ENCODE measurements at places on chromosomes 7 and 10.

GRCh38 chr7:55465691-55466090, 100.6 kb downstream of the LANCL2 start:
- no peak for DNase-seq

GRCh38 chr7:114086914-114087652, 168.3 kb upstream of the PPP1R3A start:
- no peak for DNase-seq

DNA sequence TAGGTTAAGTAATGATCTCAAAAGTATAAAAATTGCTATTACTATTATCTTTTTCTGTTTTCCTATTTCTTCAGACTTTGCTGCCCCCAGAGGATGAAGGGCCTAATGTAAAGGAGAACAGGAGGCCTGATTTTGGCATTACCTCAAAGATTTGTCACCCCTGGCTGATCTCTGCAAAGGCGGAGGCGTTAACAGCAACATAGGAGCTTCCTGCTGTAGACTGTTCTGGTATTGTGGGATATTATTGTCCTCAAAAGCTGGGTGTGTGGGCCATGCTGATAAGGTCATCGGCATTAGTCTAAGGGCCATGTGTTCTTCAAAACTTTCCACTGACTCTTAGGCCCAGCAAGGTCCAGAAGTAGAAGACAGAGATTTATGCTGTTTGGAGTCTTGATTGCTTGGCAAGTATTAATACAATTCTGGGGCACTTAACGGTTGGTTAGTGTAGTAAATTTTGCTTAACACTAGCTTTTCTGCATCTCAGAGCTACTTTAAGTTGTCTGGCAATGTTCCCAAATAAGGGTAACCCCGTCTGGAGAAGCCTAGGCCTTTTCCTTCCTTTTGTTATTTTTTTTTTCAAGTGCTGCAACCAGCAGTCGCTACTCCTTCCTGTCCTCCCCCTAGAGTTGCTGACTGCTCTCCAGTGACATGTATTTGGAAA, 14.0 kb upstream of the ENTPD1 start:
- DNase-seq = no peak

GRCh38 chr7:1238450-1238882, 5.8 kb downstream of the UNCX start:
- DNase-seq = no peak

DNA sequence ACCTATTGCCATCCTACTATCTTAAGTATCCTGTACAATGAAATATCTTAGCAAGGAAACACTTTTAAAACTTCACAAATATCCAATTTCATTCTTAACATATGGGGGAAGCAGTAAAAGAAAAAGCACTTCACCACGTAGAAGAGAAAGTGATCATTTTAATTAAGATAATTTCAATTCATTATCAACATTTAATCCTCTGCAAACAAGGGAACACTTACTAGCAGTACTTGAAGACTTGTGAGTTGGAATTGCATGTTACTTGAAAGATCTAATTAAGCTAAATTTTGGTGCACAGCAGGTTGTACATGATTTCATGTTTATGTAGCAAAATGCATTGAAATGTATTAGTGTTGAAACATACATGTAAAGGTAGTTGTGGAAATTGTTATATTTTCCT, 20.8 kb upstream of the CCAR1 start:
- no peak for DNase-seq

DNA sequence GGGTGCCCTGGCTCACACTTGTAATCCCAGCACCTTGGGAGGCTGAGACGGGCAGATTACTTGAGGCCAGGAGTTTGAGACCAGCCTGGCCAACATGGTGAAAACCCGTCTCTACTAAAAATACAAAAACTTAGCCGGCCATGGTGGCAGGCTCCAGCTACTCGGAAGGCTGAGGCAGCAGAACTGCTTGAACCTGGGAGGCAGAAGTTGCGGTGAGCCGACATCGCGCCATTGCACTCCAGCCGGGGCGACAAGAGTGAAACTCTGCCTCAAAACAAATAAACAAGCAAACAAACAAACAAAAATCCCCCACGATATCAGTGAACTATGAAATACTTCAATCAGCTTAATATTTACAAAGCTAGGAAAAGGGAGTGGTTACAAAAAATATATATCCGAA, 382.3 kb upstream of the KCND2 start:
- DNase-seq = no peak

GRCh38 chr10:98880971-98881370, 354.7 kb downstream of the HPSE2 start:
- DNase-seq = no peak

All from stimulated activated CD4-positive, alpha-beta T cell treated with anti-CD3 and anti-CD28 coated beads, TNF-alpha, amount 100 ng/mL, for 4 hours (primary cell).